Hematopoietic multipotent progenitor cell treated with erythropoietin and hydrocortisone succinate and interleukin-3 and kit ligand, for 6 days (in vitro differentiated cells): ENCODE measurements at places on chromosomes 3 and 15.

DNA sequence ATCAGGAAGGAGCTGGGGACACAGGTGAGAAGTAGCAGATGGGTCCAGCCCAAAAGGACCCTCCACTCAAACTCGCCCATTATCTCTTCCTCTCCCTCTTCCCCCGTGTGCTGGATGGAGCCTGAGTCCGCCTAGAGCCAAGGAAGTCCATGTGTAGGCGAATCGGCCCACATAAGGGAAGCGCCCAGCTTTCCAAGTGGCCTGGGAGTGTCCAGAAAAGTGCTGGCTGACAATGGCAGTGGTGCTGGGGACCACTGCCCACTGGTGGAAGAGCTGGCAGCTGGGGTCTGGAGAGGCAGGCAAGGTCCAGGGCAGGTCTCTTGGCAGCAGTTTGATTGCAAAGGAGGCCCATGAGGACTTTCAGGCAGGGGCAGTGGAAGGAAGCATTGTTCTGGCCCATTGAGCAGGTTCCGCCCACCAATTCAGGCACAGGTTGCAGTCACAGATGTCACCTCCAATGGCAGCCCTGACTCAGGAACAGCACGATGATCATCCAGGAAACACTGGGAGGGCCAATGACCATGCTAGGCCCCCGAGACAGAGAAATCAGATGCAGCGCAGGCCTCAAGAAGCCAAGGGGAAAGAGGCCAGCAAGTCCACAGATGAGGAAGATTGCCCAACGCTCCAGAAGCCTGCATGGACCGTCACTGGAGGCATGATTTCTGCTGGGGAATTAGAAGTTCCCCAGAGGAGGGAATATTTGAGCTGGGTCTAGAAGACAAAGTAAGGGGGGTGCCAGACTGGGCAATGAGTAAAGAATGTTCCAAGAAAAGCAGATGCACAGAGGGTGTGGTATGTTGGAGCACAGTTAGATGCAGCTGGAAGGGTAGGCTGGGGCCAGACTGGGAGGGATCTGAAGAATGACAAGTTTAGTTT is 3.0 kb downstream of the MFGE8 start:
- DNase-seq = no peak

- DNase-seq = no peak
Measured at GRCh38 chr3:187044867-187045552, 94.3 kb downstream of the RPL39L start.

- DNase-seq = peak; percentile 66
Measured at GRCh38 chr3:190854062-190854461, 8.4 kb downstream of the GMNC start.

GRCh38 chr15:47607695-47608094 is 109.6 kb upstream of the SEMA6D start:
- DNase-seq = no peak

- no peak for DNase-seq
Measured at GRCh38 chr15:55916666-55917409, 76.6 kb downstream of the NEDD4 start.

GRCh38 chr3:65483480-65483879 is 555.2 kb downstream of the MAGI1 start:
- no peak for DNase-seq

DNA sequence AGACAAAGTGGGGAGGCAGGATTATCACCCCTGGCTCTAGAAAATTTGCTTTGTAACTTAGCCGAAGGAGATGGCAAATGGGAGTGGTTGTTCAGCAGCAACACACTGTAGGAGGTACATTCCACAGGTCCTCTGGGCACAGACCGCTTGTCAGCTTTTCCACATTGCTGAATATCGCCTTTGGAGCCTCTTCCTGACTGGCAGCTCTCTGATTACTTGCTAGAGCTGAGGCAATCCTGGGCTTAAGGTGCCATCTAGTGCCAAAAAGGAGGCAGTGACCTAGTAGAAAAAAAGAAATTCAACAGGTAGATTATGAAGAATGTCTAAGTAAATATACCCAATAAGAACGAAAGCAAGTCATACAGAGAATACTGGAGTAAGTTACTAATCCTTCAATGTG is 13.1 kb upstream of the SCN5A start:
- DNase-seq = peak; percentile 35

GRCh38 chr3:38251197-38251596 is 14.4 kb upstream of the SLC22A13 start:
- no peak for DNase-seq

DNA sequence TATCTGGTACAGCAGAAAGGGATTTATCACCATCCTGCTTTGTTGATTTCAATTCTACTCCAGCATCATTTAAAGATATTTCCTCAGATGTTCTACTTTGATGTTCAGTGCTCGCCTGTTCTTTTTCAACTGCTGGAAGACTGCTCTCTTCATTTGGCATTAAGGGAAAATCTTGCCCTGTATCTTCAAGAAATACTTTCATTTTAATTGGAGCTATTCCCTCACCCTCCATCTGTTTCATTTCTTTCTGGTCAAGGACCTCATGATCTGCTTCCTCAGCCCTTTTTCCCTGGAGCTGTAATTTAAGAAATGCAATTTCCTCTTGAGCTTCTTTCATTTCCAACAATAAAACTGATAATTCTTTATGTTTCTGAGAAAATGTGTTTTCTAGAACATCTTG is 37.8 kb upstream of the HCLS1 start:
- no peak for DNase-seq

DNA sequence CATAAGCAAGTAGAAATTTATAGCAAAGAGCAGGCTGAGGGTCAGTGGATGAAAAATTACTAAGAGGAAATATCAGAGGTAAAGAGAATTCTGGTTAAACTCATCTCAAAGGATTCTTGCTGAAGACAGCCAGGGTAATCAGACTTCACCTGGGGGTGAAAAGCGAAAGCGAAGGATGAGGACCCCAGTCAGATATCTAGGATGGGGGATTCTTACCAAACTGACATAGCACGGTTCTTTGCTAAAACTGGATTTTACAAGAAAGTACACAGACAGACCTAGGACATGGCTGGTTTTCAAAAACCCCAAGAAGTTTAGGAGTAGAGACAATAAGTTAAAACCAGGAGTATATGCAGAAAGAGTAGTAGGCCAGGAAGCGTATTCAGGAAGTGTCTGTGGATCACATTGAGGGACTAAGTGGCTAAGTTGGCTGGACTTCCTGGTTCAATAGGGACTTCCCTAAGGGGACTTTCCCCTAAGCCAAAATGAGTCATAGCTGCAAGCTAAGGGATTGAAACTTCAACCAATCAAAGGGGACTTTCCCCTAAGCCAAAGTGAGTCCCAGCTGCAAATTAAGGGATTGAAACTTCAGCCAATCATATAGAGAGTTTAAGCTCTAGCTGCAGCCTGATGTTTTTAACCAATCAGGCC is 2.4 kb upstream of the CFAP91 start:
- DNase-seq = no peak

GRCh38 chr3:119343719-119344118 is 49.5 kb downstream of the ARHGAP31 start:
- no peak for DNase-seq

DNA sequence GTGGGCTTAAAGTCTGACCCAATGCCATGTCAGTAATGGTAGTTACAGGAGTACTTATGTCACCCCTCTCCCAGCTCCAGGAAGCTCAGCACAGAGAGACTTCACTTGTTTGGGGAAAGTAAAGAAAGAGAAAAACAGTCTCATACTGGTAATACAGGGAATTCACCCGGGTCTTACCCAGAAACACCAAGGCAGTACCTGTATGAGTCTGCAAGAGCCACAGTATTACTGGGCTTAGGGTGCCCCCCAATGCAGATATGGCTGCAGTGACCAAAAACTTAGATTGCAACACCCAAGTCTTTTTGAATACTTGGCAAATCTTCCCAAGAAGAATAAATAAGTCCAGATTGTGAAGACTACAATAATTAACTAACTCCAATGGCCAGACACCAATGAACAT is 622.1 kb downstream of the IGSF11 start:
- DNase-seq = no peak

GRCh38 chr3:89364314-89364713 is 256.9 kb downstream of the EPHA3 start:
- no peak for DNase-seq

- peak; percentile 9 for DNase-seq
Measured at GRCh38 chr15:88701561-88702095, 62.8 kb downstream of the ISG20 start.

DNA sequence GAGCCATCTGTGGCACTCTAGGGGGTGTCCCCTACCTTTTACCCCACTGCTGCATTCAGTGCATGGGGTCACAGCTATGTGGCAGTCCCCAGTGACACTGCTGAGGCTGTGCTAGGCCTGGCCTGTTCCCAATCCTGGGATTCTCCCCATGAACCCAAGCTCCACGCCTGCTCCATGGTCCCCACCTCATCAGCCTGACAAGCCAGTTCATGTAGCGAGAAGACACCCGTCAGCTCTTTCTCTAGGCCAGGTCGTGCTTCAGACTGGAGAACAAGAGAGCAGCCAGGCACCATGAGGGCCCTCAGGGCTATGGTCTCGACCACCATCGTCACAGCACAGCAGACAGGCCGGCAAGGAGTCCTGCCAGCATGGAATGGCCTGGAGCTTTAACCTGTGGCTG is 72.8 kb upstream of the PRR20G start:
- DNase-seq = no peak

- no peak for DNase-seq
Measured at GRCh38 chr3:62169906-62170660, 203.3 kb downstream of the FEZF2 start.

DNA sequence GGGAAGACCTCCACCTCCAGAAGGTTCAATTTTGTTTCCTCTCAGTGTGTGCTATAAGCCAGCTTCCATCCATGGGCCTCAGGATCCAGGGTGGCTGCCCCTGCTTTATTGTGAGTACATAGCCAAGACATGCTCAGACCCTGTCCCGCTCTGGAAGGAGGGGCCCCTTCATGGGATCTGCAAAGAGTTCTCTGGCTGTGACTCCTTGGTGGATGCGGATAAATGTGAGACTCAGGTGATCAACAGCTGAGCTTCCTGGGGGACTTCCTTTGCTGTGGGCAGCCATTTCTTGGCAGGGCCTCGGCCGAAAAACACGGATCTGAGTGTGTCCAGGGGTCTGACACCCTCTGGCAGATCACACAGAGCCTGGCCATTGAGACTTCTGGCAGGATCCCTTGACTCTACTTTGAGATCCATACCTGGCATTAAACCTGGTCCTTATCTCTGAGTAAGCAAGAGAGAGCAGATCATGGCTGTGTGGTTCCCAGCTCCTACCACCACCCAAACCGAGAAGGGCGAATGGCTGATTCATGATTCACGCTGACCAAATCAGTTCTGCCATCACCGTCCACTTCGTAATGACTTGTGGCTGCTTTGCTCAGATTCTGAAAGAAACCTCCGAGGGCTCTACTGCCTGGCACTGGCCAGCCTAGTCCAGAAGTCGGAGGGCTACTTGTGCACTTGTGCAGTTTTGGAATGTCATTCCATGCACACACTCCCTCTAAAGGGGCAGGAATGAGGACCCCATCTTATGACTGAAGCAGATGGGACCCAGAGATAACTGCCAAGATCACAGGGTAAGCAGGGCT is 68.1 kb downstream of the SENP2 start:
- no peak for DNase-seq

DNA sequence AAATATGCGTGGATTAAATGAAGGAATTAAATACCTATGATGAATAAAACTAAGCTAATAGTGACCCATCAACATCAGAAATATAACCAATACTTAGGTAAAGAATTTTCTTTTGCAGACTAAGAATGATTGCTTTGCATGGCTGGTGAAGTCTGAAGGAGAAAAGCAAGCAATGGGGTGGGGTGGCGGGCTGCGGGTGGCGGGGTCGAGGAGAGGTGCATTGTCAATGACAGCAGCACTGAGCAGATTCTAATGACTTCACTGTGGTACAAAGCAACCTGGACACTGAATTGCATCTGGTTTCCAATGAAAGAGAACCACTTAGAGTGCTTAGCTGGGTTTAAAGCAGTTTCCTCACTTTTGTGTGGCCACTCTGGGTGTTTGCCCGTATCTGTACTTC is 171.5 kb upstream of the IL12A start:
- no peak for DNase-seq

DNA sequence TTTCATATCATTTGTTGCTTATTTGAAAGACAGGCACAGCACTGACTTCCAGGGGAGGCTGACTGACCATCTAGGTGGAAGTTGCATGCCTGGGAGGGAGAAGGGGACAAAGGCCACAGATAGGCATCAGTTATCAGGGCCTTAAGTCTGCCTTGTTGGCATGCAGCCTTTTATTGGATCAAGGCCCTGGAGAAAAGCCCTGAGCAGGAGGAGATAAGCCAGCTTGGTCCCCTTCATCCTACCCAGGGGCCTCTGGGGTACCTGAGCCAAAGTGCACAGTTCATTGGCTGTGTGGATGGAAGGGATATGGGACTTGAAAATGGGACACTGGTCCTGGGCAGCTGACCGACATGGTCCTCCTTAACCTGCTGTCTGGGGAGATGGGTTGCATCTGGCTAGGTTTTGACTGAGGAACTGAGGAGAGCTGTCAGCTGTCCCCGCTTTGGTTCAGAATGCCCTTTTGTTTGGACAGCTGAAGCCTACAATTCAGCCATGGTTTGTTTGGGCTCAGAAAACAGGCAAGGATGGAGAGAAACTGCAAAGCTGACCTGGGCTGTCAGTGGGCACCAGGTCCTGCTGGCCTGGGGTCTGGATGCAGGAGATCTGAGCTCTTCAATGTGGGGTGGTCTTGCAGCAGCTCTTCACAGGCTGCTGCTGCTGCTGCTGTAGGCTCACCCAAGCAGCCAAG is 60.0 kb downstream of the FLNB start:
- DNase-seq = peak; percentile 66

GRCh38 chr3:148600902-148601765 is 96.6 kb upstream of the AGTR1 start:
- DNase-seq = no peak

DNA sequence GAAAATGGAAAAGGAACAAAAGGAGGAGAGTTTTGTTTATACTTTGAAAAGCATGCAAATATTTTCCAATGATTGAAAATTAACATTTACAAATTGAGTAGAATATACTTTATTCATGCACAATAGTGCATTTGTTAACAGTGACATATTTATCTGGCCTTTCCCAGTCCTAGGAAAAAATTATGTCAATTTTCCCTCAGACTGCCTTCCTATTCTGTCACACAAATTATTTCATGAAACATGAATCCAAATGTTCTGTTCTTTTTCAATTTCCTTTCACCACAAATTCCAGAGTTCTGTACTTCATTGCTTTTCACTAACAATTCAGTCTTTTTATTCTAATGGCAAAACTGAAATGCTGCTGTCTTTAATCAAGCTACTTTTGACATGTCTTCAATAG is 945.1 kb downstream of the ROBO1 start:
- DNase-seq = no peak
